ENCODE measurements at places on chromosomes 3 and 15. TPM values are rescaled to one million over a fixed set of nuclear protein-coding genes. Genes with fewer than 3 reads are reported as not detected.
A peak's percentile ranks its signal among the peaks of the same experiment; 100 is the strongest.

DNA sequence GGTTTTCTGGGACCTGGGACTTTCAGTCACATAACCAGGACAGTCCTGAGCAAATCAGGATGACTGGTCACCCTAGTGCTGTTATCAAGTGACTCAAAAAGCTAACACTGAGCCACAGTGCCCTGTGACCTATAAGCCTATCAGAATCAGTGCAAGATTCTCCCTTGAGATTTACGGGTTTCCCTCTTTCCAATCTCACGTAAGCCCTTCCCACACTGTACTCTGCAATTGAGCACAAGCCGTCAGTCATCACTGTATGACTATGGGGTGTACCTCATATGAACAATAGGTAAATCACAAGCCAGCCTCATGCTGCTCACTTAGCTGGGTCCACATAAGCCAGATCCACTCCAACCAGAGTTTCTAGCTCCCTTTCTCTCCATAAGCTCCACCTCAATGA is 21.0 kb upstream of the CLDN18 start:
- no peak for DNase-seq

The GHSR gene
- not detected for total RNA-seq

GRCh38 chr3:63624941-63625560 is 27.4 kb upstream of the SNTN start:
- DNase-seq: peak; percentile 55

The IQSEC1 gene
- 8.3 TPM for total RNA-seq

GRCh38 chr3:30625541-30626438 is 19.4 kb downstream of the TGFBR2 start:
- peak; percentile 2 for DNase-seq

The GALNT15 gene
- total RNA-seq: not detected

- no peak for DNase-seq
These were observed 94.0 kb upstream of the THBS1 start for GRCh38 chr15:39486621-39487457.

- DNase-seq: no peak
These were observed 41.0 kb upstream of the TRAK1 start for GRCh38 chr3:42050126-42050525.

DNA sequence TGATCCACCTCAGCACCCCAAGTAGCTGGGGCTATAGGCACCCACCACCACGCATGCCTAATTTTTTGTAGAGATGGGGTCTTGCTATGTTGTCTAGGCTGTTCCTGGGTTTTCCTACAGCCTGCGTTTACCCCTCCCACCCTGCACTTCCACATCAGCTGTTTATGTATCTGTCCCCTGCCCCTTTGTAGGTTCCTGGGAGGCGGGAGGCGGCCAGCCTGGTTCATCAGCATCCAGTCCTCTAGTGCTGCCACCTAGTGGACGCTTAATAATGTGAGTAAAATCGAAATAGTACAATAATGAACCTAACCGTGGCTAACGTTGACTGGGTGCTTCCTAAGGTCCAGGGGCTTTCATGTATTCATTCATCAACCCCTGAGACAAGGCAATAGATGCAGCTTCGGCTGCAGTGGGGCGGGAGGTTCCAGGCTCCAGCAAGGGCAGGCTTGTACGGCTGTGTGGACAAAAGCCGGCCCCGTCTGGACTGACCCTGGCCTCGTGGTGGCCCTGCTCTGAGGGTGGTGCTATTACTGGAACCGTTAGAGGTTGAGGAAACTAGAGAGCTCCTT is 1.2 kb upstream of the LCTL start:
- peak; percentile 62 for DNase-seq

The EFCC1 gene
- not detected for total RNA-seq

DNA sequence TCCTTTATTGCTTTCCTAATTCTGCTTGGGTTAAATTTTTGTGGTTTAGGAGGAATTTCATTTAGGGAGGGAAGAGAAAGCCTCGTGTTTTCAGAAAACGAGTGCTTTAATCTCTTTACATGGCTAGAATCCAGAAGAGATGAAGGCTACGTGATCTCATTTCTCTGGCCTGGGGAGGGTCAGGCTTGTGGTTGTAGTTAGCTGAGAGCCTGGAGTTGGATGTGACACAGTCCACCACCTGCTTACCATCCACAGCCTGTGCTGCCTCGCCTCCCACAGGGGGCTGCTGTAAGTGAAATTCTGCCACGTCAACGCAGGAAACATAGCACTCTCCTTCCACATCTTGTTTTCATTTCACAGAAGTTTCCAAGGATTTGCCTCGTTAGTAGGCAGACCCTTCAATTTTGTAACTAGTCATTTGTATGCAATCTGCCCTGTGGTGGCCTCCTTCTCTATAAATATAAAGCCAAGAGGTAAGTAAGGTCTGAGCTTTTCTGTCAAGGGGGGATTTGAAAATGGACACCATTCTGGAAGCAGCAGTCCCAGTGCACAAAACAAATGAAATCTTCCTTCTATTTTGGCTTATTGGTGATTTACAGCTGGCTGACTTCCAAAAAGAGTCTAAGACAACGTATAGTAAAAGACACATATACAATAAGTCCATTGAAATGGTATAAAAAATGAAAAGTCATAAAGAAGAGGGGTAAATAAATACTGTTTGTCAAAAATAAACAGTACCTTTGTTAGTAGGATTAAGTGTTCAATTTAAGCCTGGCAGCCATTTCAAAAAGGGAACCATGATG is 3.4 kb downstream of the GXYLT2 start:
- DNase-seq: peak; percentile 74

- DNase-seq: no peak
These were observed 14.6 kb upstream of the CEMIP start for GRCh38 chr15:80764535-80764934.

- no peak for DNase-seq
These were observed 574 bp upstream of the SLC25A36 start for GRCh38 chr3:140941090-140941433.

The FILIP1L gene
- total RNA-seq: 31.5 TPM

- no peak for DNase-seq
These were observed 626.1 kb downstream of the MAGI1 start for GRCh38 chr3:65412588-65412987.

The GOLGA8S gene
- total RNA-seq: not detected

DNA sequence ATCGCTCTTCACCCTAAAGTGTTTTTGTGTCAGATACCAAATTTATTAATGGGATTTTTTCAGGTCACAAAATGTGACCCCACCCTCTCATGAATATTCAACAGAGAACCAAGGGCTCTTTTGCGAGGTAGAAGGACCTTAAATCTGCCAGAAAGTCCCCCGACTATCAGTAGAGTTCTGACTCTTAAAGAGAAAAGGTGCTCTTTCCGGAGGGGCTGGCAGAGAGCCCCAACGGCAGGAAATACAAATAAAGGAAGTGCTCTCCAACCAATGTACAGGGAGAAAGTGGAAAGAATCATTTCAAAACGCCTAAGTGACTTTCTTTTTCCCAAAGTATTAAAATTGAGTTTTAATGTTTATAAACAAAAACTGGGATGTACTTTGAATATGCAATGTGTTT is 517.2 kb downstream of the FOXP1 start:
- peak; percentile 29 for DNase-seq

DNA sequence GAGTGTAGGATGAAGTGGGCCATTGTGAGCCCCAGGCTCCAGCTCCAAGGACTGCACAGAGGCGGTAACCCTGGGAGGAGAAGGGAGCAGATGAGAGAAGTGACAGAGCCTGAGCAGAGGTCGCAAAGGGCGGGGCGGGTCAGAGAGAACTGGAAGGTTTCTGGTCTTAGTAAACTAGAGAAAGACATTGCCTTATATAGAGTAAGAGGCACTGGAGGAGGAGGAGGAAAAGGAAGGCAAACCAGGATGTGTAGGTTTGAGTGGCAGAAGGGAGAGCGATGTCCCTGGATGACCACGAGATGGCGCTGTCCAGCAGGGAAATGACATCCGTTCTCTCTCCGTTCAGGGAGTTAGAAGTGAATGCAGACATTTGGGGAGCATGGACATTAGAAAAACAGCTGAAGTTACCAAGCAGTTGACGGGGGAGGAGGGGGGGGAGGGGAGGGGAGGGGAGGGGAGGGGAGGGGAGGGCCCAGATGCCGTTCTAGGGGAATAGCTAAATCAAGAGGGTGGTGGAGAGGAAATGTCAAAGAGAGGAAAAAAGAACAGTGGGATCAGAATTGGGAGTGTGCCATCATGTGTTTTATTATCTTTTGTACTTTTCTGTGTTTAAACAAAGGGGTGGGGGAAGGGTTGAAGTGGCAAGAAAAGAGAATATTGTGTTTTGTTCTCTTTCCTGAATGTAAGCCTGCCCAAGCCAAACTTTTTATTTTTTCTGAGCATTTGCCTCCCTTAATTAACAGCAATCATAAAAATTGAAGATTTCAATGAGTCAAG is 48.8 kb downstream of the STARD5 start:
- peak; percentile 57 for DNase-seq

DNA sequence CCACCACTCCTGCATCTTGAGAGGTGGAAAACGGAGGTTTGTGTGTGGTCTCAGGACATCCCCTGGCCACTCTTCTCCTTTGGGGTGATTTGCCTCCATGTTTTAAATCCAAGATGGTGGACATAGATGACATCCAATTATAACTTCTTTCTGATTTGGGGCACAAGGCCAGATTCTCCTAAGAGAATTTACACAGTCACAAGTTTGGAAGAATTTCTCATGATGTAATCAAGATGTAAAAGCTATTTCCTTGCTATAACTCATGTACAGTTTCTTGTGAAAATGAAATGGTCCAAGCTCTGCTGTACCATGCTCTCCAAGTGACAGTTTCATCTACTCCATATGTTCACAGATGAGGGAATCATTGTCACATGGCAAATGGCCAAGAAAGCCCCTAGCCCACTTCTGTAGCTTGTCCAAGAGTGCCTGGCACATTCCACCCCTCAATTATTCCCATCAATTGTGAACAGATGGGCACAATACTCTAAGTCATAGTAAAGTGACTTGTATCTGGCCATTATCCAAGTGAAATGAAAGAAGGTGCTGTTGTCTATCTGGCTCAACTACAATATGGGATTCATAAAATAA is 134.6 kb upstream of the ROPN1 start:
- no peak for DNase-seq

DNA sequence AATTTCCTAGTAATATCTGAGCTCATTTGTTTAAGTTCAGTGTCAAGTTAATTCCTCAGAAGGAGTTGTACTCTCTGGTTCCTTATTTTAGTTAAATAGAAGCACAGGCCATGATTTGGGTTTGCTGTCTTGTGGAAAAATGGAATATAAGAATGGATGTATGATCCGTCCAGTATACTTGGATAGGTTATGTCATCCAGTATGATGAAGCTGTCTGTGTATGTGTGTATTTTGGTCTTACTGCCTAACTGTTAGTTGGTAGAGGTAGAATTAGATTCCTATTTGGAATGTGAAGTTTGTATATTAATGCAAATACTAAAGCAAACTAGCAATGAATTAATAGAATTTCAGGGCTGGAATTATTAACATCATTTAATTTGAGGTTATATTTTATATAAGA is 7.9 kb downstream of the KBTBD8 start:
- DNase-seq: no peak
